H7 (cell line): ENCODE measurements at places on chromosomes 5 and 9. TPM values are rescaled to one million over a fixed set of nuclear protein-coding genes. Genes with fewer than 3 reads are reported as not detected.

DNA sequence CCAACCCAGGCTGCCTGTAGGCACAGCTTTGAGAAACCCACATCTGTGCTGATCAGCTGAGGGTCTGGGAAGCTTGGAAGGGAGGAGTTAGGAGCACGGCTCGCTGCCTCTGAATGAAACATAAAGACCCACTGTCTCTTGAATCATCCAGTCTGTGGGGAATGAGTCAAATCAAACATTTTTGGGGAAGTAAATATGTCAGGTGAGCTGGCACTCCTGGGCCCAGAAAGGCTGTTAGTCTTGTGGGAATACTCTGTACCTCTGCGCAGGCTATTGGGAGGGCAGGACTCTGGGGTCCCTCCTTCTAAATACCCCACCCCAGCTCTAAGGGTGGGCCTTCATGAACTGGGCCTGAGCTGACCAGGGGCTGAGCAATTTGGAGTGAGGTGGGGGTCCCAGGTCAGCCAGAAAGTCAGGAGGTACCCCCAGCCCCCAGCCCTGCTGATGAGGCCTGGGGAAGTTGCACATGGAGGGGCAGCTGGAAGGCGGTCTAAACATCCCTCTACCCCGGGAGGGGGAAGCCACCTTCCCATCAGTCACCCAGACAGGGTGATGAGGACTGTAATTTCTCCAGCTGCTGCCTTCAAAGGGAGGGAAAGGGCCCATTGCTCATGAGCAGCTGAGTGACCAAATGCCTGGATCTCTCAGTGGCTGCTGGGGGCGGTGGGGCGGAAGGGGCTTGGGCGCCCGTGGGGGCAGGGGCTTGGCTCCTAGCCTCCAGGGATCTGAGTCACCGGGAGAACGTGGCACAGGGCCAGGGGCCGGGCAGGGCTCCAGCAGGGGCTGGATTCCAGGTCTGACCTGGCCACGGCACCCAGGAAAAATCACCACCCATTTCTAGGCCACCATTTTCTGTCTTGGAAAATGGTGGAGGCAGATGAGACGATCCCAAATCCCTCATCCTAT is 10.8 kb downstream of the FIBCD1 start:
- no peak for DNase-seq

GRCh38 chr5:37892586-37892985 is 52.7 kb upstream of the GDNF start:
- DNase-seq = no peak

- no peak for DNase-seq
These were observed 547.6 kb downstream of the RAB3C start for GRCh38 chr5:59130431-59130830.

DNA sequence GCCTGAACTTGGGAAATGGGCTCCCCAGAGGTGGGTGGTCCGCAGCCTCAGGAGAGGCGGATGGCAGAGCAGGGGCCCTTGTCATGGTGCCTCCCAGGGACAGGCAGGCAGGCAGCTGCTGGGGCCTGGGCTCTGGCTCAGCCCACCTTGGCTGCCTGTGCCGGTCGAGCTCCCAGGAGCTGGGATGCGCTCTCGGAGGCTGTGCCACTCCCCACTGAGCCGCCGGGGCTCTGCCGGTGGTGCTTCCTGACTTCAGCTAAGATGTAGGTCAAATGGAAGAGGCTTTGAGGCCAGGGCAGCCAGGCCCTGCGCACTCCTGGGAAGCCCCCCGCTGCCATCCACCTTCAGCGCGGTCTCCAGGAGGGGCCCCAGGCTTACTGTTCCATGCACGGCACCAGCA is 41.0 kb downstream of the KCNT1 start:
- no peak for DNase-seq

- no peak for DNase-seq
These were observed 28.9 kb downstream of the CCDC187 start for GRCh38 chr9:136274786-136275654.

DNA sequence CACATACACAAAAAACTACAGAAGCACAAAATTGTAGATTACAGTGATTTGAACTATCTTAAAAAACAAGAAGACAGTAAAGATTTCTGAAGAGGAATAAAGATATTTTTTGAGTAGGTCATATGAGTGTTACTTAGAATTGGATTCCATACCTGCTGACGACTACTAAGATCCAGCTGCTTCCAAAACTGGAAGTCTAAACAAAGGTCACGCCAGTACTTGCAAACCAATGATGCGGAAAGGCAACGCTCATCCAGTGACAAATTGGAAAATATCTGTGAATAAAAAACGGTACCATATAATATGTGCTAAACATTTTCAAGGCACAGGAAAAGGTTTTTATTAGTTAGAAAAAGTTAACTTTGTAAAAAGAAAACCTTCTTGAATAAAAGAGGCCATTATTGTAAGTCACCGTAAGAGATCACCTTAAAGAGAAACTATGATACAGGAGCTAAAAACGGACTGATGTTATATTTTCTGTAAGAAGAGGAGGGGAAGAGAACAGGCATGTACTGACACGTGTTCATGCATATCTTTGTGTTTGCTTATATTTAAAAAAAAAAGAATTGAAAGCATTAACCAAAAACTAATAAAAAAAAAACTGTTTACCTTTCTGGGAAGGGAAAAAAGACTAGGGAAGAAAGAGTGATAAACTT is 14.1 kb downstream of the FBXL17 start:
- DNase-seq = no peak

Gene SURF4
- total RNA-seq = 174 and 181 TPM in 2 replicates
